ENCODE measurements at places on chromosomes 6 and 20. TPM values are rescaled to one million over a fixed set of nuclear protein-coding genes. Genes with fewer than 3 reads are reported as not detected.

- DNase-seq: no peak
Observed at GRCh38 chr6:22827760-22828159, 258.4 kb downstream of the HDGFL1 start.

DNA sequence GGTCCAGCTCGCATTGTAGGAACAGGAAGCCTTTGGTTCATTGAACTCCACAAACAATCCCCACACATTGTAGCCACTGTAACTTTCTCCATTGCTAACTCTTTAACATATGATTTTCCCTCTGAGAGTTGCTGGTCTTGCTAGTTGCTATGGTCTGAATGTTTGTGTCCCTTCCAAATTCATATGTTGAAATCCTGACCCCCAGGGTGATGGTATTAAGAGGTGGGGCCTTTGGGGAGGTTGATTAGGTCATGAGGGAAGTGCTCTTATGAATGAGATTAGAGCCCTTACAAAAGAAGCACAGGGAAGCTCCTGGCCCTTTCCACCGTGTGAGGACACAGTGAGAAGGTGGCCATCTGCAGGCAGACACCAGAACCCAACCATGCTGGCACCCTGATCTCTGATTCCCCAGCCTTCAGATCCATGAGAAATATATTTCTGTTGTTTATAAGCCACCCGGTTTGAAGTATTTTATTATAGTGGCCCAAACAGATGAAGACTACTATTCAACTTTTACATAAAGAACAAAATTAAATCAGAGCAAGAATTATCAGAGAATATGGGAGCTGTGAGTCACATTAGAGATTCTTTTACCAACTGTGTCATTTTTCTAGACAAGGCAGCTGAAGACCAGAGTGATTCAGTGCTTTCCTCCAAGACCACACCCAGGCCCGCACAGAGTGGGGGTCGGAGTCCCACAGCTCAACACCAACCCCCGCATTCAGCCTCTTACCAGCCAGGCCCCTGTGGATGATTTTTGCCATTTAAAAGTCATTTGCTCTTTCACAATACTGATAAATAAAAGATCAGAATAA is 143.0 kb downstream of the SAMD5 start:
- peak; percentile 53 for DNase-seq

DNA sequence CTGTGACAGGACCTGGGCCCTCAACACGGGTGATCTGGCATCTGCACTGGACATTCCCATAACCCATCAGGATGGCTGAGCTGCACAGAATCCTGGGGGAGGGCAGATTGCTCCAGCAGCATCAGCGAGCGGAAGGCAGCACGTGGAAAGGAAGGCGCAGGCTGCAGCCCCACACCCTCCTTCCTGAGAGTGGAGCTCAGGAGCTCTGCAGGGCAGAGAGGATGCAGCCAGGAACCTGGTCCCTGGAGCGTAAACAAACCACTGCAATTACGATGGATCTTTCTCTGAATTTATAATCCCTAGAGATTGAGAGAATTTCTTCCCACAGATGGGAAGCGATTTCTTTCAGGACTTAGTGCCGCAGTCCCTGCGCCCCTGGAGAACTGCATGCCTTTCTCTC is 39.7 kb upstream of the EMILIN3 start:
- no peak for DNase-seq

- peak; percentile 11 for DNase-seq
Observed at GRCh38 chr6:115901896-115902295, 158.8 kb downstream of the FRK start.

Gene ZC2HC1B
- not detected for polyA plus RNA-seq

Gene MOG
- 0.04 TPM for polyA plus RNA-seq

Data from large intestine (tissue), 12 donors.